ENCODE measurements at places on chromosomes 5 and 9.

- DNase-seq: no peak
These were observed 681 bp downstream of the PPWD1 start for GRCh38 chr5:65563777-65564176.

DNA sequence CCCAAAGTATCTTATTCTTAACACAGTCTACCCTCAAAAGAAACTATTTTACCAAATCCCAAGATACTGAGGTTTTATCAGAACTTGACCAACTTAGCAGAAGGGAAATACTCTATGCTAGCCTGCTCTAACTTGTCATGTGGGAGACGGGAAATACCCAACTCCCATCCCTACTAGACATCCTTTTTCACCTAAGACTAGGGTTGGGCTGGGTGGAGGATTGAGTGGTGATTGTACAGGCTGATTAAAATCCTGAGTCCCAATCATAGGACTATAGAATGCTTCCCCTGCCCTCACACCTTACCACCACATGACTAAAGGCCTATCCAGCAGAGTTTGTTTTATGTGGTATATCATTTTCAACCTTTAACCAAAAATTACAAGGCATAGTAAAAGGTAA is 786.5 kb downstream of the TAF11L14 start:
- DNase-seq: no peak

DNA sequence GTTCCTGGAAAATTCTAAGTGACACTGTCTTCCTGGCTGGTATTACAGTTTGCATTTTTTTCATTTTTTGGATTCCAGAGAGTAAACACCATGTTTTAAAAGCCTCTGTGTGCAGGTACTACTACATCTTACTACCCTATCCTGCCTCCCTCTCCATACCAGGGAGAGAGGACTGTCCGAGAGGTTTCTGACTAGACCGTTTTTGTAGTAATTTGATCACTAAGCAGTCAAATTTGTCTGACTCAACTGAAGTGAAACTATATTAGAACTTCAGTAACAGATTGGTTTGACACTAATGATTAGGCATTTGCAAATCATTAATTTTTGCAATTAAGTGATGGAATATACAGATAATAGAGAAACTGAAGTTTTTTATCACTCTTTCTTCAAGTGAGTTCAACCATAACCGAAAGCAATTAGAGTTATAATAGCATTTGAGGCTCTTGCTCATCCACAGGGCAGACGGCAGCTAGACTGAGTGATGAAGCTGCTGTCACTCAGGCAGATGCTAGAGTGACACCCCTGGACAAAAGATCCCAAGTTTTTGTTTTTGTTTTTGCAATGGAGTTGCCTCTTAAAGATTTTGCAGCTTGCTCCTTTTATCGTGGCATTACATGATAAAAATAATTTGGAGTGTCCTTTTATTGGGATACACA is 44.3 kb downstream of the SMARCA2 start:
- DNase-seq: no peak

GRCh38 chr5:153969563-153969895 is 69.2 kb downstream of the FAM114A2 start:
- no peak for DNase-seq

DNA sequence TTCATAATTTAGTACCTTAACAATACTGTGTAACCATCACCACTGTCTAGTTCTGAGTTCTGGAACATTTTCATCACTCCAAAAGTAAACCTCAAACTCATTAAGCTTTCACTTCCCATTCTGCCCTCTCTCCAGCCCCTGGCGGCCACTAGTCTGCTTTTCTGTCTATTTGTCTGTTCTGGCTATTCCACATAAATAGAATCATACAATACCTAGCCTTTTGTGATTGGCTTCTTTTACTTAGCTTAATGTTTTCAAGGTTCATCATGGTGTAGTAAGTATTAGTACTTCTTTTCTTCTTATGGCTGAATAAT is 138.7 kb downstream of the RAPGEF6 start:
- DNase-seq: no peak

- DNase-seq: no peak
These were observed 358.2 kb upstream of the DMAC1 start for GRCh38 chr9:8157683-8158324.

DNA sequence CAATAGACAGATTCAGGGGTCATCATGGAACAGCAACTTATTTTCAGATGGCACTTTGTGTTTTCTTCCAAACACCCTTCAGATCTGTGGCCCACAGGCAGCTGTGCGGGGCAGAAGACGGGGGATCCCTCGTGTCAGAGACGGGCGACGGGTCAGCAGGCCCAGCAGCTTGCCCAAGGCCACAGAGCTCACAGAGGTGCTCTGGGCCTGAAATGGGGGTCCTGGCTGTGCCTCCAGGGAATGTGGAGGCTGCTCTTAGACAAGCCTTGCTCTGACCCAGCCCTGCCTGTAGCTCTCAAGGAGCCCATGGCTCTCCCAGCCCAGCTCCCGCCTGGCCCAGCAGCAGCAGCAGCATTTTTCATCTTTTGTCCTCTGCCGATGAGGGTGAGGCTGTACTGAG is 40.9 kb upstream of the SARDH start:
- no peak for DNase-seq

DNA sequence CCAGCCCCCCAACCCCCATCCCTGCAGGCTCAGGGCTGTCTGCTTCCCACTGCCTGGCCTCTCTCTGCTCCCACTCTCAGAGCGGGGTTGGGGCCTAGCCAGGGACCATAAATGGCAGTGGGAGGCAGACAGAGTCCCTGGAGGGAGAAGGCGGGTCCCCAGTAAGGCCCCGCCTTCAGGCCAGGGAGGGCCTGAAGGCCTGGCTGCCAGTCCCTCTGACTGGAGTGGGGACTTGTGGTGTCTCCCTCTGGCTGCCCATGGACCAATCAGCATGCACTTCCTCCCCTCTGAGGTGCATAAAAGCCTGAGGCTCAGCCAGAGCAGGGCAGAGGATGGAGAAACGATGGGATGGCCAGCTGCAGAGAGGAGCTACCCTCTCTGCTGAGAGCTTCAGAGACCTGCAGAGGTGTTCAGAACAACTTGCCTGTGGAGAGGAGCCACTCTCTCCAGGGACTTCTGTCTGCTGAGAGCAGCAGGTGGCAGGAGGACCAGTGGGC is 2.7 kb upstream of the BTNL9 start:
- no peak for DNase-seq

- DNase-seq: no peak
These were observed 647.8 kb upstream of the ACO1 start for GRCh38 chr9:31736581-31737179.
